Activated T-helper 9 cell treated with anti-CD3 and anti-CD28 coated beads, Interleukin-2, amount 50 U/mL, for 16 hours (primary cell): ENCODE measurements at places on chromosomes 1 and 21.

DNA sequence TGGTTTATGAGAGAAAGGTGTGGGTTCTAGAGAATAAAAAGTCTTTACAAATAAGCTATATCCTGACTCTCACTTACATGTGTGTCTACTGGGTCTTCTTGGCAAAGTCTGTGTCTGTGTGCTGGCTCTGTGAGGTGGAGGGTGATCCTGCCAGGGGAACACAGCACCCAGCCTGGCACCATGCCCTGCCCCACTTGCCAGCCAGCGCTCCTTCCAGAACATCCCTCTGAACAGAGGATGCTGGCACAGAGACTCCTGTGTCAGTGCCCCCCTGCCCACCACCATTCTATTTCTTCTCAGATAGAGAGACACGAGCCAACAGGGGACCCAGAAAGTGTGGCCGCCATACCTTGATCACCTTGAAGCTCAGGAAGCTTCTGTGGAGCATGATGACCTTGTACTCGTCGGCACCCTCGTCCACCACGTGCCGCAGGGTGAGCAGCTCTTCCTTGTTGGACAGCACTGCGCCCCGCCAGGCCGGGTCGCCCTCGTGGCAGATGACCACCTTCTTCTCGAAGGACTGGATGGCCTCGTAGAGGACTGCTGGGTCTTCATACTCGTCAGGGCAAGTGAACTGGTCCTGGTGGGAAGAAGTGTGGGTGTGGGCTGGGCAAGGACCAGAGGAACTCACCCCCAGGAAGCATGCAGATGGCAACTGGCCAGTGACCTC lies 49.7 kb downstream of the NTPCR start:
- no peak for DNase-seq

- no peak for DNase-seq
Observed at GRCh38 chr1:63721531-63722189, 52.2 kb upstream of the ROR1 start.

- peak; percentile 16 for DNase-seq
Observed at GRCh38 chr1:234724516-234725176, 114.7 kb upstream of the IRF2BP2 start.

- DNase-seq = no peak
Observed at GRCh38 chr1:243964915-243965314, 86.2 kb upstream of the ZBTB18 start.

DNA sequence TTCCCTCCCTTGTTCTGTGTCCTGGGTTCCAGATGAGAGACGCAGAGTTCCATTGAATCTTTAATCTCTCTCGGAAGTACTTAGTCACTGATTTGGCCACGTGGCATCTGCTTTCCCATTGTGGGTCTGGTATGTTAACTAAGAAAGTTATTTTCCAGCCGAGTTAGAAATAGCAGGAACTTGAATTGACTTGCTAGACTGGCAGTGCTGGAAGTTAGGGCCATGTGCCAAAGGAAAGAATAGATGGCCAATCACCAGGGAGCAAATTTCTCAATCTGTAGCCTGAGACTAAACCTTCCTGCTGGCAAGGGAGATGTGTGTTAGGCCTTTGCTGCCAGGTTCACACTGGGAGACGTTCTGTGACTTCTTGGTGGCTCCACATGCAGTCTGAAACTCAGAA lies 24.2 kb upstream of the SLFNL1 start:
- DNase-seq = no peak
